Bronchial epithelial cell (primary cell): ENCODE measurements at places on chromosomes 1 and 21. TPM values are rescaled to one million over a fixed set of nuclear protein-coding genes. Genes with fewer than 3 reads are reported as not detected.

DNA sequence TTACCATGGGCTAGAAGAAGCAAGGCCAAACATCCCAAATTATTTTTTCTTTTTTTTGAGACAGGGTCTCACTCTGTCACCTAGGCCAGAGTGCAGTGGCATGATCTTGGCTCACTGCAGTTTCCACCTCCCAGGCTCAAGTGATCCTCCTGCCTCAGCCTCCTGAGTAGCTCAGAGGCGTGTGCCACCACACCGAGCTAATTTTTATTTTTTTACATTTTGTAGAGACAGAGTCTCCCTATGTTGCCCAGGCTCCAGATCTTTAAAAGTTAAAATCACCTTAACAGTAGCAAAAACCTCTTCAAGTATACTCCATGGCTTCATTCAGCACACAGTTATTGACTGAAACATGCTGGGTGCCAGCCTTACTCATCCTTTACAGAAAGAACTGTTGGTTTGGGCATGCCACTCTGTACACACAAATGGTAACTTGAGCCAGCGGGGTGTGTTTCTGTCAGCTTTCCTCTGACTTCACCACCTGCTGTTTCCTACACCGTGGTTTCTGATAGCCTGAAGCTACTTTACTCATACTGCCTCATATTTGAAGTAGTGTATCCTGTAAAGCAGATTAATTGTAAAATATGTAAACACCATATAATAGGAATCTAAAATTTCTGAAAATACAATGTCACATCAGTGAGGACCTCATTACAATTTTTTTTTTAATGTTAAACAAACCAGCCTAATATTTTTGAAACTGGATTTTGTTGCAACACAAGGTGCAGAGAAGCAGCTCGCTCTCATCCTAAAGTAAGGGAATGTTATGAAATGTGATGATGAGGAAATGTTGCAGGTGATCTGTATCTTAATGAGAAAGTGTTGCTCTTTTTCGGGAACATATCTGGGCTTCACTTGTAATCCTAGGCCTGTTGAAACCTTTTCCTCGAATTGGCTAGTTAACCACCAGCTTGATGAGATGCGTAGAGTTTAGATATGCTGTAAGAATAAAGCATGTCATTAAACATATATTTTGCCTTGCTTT lies 113.9 kb downstream of the ATP5PO start:
- DNase-seq: peak; percentile 99

Gene PM20D1
- total RNA-seq: not detected in 2 replicates

Gene ALX3
- total RNA-seq: not detected in 2 replicates

- no peak for DNase-seq
Measured at GRCh38 chr1:17117451-17118265, 1.6 kb downstream of the PADI2 start.

DNA sequence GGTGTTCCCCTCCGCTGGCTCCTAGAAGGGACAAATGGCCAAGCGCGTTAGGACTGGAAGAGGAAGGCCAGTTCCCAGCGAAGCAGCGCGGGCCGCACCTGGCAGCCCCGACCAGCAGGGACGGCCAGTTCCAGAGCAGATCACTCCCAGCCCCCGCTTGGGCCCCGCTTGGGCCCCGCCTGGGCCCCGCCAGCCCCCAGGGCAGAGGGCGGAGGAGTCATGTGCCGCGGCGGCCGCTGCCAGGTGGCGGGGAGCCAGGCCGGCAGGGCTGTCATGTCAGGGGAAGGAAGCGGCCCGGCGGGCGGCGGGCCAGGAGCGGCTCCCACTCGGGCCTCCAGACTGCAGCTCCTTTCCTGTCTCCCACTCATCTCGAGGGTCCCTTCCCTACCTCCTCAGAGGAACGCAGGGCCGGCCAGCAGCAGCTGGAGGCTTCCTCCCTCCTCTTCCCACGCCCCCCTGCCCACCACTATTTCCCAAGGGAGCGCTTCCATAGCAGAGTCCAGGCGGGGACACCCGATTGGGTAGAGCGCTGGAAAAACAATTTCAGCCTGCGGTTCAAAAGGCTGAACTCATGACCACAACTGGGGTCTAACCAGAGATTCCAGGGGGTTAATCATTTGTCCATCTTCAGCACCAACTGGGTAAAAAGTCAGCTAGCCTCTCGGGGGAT lies 16.5 kb downstream of the ZNF697 start:
- DNase-seq: peak; percentile 37

DNA sequence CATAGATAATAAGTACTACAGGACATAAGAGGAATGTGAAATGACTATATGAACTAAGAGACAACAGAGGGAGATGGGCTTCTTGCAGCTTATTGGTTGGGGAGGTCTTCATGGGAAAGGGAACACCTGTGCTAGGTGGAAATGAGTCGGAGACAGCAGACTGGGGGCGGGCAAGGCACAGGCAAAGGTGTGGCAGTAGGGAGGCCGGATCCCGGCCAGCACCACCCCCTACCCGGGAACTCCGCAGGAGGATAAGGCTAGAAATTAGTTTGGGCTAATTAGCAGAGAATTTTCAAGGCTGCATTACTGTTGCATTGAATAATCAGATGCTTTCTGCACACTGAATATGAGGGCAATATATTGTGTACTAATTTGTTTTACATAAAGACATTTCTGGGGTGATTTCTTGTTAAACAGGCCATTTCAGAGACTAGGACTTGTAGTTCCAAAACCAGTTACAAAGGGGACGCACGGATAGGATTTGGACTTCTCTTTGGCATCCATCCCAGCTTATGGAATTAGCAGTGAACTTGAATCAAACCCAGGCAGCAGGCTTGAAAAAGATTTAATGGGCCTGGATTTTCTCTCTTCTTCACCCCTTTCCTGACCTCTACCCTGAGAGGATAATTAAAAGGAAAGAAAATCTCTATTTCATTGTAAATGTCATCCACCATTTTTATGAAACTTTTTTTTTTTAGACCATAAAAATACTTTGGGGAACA lies 2.2 kb upstream of the HUNK start:
- no peak for DNase-seq

GRCh38 chr1:223770621-223771315 lies 58.4 kb downstream of the CAPN2 start:
- no peak for DNase-seq

DNA sequence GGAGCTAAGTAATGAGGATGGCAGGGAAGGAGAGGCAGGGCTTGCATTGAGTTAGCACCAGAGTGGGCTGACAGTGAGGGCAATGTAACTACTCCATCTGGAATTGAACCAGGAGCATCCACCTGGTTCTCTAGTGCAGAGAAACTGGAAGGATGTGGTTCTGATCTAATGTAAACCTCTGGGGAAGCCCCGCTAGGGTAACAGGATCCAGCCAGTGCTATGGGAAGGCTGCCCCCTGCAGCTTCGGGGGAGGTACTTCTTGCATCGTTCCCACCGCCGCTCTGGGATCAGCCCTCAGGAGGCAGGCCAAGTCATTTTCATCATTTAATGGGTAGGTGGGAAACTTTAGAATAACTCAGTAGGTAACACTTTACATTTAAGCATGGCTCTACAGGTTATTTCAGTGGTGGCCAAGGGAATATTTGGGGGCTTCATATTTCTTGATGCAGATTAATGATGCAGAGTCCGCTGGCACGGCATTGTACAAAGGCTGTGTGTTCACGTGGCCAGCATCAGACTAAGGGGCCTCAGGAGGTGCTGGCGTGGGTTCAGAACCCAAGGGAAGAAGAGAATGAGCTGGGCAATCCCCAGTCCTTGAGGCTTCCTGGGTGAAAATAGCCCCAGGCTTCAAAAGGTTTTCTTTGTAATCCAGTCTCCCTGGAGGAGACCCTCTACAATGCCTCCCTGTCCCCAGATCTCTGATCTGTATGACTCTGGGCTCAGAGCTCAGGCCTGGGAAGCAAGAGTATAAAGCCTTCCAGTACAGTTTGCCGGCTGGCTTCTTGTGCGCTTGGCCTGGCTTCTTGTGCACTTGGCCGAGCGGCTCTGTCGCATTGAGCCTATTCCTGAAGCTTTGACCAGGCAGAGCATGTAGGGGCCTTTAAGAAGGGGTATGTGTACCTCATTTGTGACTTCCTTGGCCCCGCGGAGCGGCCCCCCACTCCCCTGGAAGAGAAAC lies 26.4 kb upstream of the KAZN start:
- DNase-seq: no peak

DNA sequence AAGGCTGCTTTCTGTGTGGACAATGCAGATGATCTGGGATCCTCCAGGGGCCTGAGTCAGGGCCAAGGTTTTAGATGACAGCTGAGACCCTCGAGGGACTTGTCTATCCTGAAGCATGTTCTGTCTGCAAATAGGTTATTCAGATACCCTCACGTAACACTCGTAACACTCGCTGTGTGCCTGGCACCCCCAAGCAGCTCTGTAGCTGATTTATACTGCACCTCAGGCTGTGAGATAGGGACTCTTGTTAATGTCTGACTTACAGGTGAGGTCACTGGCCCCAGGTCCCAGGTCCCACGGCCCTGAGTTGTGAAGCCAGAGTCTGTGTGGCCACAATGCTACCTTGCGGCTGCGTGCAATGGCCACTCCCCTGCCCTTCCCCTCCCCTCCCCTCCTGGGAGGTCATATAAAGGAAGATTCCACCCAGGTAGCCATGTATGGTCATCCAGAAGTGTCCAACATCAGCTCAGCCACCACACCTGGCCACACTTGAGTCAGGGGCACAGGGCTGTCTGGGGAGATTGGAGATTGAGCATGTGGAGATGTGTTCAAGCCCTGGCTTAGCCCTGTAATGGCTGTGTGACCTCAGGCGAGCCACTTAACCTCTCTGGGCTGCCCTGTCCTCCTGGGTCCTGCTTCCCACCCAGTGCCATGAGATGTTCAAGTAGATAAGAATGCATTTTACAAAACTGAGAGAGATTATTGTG lies 687.7 kb downstream of the MATN1 start:
- DNase-seq: no peak

- DNase-seq: no peak
Measured at GRCh38 chr1:218886101-218886871, 287.4 kb upstream of the LYPLAL1 start.

Gene SPRR1A
- total RNA-seq: 41.2 TPM in 1 of 2 replicates, not detected in the other

Gene SELENBP1
- 4.2 and 7.0 TPM in 2 replicates for total RNA-seq

Gene ARPC5
- 95.3 and 182 TPM in 2 replicates for total RNA-seq

- DNase-seq: peak; percentile 7
Measured at GRCh38 chr1:42380586-42381279, at the start of gene RIMKLA. Gene RIMKLA (plus strand): TSS chr1:42380792. CDS start chr1:42380935, 143 bp downstream.

DNA sequence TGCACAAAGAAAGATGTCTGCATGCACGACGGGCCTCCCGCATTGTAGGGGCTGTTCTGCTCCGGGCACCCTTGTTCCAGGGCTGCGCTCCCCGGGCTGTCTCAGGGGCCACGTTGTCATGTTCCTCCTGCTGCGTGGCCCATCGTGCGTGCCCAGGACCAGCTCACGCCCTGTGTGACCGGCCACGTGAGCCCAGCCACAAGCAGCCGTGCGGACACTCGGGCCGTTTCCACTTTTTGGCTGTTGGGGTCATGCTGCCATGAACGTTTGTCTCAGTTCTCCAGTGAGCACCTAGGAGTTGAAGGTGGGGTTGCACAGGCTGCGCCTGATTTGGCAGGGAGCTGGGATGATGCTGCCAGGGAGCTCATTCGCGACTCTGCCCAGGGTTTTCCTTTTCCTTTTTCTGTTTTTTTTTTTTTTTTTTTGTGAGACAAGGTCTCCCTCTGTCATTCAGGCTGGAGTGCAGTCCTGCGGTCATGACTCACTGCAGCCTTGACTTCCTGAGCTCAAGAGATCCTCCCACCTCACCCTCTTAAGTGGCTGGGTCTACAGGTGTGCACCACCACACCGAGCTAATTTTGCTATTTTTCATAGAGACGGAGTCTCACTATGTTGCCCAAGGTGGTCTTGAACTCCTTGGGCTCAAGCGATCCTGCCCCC lies 17.4 kb downstream of the PDXK start:
- no peak for DNase-seq

DNA sequence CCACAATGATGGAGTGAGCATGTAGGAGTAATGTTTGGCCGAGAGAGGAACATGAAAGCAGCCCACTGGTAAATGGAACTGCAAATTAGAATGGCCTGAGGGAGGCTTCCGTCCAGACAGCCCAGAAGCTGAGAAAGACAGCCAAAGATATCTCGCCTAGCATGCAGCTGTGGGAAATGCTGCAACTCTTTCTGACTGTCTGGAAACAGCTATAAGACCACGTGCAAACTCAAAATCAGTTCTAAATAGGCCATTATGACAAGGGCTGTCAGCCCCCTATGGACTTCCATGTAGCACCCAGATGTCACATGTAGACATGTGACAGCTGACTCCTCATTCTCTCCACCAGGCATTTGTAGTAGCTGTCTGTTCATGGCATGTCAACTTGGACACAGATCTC lies 62.9 kb upstream of the ATP1A1 start:
- no peak for DNase-seq

DNA sequence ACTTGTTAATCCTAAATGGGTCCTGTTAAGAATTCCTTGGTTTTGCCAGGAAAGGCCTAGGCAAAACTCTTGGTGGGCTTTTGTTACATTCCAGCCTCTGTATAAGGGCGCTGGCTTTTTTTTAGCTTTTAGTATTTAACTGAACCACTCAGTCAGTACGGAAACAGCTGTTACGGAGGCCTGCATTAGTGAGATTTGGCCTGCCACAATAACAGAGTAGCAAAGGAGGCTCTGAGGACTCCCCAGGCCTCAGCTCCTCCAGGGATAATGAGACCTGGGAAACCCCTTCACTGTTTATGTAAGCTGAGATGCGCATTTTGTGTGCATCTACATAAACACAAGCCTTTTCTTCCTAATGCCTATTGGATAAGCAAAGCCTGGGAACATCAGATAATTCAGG lies 210.2 kb downstream of the APP start:
- DNase-seq: no peak

GRCh38 chr1:184419350-184420161 lies 32.7 kb downstream of the C1orf21 start:
- peak; percentile 81 for DNase-seq

- peak; percentile 87 for DNase-seq
Measured at GRCh38 chr1:55285834-55286233, 70.7 kb upstream of the USP24 start.

Gene GSTM2
- 0.26 TPM in 2 replicates for total RNA-seq

Gene KRTAP20-3
- not detected in 2 replicates for total RNA-seq

- DNase-seq: no peak
Measured at GRCh38 chr21:32424191-32424535, 11.7 kb downstream of the EVA1C start.

GRCh38 chr1:61162520-61163258 lies 80.3 kb downstream of the NFIA start:
- peak; percentile 42 for DNase-seq

DNA sequence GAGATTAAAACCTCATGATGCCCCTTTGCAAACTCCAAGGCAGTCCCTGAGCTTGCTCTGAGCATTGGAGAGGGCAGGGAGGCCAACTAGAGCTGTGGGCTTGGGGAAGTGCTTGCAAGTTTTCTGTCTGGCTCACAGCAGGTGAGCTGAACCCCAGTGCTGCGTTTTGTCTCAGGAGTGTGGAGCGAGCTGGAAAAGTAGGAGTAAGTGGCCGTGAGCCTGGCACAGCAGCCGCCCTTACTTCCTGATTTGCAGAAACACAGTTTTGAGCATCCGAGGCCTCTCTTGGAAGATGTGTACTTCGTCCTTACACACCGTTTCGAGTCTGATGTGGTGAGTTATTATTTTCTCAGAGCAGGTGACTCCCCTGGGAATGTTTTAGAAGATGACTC lies 221.2 kb upstream of the C1orf174 start:
- no peak for DNase-seq

GRCh38 chr1:212218911-212219310 lies 66.3 kb upstream of the PPP2R5A start:
- DNase-seq: no peak
